ENCODE measurements at places on chromosomes 12 and 14.

DNA sequence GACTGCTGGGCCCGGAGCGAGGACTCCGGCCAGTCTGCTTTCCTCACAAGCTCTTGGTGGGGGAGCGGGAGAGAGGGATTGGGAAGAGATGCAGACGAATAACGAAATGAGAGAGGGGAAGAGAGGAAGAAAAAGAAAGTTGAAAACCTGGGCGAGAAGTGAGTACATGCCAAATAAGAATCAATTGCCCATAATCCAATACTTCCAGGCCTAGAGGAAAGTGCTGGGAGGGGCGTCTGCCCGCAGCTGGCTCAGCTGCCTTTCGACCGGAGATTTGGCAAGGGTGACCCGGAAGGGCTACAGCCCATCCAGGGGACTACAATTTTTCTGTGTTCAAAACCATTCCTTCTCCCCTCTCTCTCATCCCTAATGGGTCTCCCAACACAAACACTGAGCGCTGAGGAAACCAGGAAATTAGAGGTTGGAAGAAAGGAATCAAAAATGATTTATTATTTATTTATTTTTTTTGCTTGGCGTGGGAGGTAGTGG lies 4.9 kb downstream of the NKX2-1 start:
- DNase-seq: no peak

DNA sequence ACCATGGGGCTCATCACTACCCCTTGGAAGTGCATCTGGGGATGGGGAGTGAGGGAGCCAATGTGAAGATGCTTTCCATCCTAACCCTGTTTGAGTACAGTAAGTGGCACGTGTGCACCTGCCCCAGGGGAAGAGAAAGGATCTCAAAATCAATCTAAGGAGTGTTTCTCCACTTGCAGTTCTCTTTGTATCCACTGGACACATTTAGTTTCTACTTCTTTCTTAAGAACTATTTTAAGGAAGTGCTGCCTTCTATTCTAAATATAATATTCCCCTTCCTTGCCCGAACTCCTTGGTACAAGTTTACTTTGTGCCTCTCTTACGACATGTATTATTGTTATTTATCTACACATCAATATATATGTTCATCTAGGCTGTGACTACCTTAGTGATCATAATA lies 73.8 kb downstream of the TTC6 start:
- DNase-seq: no peak

GRCh38 chr12:98968896-98969295 lies 323.8 kb downstream of the APAF1 start:
- no peak for DNase-seq

- no peak for DNase-seq
Observed at GRCh38 chr14:80395031-80395430, 183.7 kb upstream of the DIO2 start.

- peak; percentile 93 for DNase-seq
Observed at GRCh38 chr14:23910101-23910875, 43.3 kb upstream of the DHRS4 start.

- DNase-seq: no peak
Observed at GRCh38 chr12:112463478-112463877, 44.7 kb downstream of the PTPN11 start.
